Liver (tissue), 10 donors: ENCODE measurements at places on chromosomes 2 and 18. TPM values are rescaled to one million over a fixed set of nuclear protein-coding genes. Genes with fewer than 3 reads are reported as not detected.

DNA sequence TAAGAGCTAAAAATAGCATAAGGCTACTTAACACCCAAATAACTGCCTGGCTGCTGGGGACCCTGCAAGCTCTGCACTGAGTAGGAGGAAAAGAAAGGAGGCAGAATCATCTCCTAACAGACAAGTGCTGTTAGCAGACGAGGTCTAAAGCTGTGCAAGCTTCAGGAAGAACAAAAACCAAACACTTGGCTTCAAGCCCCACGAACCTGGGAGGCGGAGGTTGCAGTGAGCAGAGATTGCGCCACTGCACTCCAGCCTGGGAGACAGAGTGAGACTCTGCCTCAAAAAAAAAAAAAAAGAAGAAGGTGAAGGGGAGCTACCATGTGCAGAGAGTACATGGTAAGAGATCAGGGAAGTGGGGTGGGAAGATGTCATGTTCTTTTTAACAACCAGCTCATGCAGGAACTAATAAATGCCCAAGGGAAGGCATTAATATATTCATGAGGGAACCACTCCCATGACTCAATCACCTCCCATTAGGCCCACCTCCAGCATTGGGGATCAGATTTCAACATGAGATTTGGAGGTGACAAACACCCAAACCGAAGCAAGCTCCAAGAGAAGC is 28.8 kb upstream of the INO80C start:
- no peak for DNase-seq

DNA sequence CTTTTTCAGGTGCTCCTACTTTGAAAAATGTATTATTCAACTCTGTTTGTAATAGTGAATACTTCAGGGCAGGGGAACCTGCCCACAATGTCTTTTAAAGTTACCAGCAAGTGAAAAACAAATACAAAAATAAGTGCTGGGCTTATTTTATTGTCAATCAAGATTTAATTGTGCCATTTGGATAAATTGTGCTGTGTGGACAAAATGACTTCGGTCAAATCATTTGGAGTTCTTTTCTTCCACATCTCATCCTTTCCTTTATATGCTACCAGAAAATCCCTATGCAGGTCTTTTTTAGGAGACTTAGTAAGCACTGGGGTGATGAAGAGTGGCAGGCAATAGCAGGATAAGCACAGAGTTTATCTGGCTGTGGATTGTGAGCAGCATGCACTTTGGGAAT is 63.9 kb downstream of the NYAP2 start:
- DNase-seq, result no peak

DNA sequence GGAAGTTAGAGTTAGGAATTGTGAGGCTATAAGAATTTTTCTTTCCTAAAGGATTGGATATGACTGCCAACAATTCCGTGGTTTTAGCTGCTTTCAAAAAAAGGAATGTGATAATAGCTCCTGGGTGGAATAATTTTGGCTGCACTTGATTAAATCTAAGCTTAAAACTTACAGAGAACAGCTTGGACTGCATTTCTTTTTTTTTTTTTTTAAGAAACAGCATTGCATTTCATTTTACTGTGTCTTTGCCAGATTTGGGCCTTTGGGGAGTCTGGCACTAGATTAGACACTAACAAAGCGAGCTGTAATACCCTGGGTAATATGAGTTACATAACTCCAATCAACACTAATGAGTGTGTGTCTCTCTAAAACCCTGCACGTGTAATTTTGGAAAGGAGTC is 37.8 kb upstream of the ZNF397 start:
- no peak for DNase-seq

- no peak for DNase-seq
These were observed 407.2 kb upstream of the CDH7 start for GRCh38 chr18:65343571-65343970.

GRCh38 chr2:29000956-29001355 is 19.9 kb downstream of the TOGARAM2 start:
- DNase-seq, result no peak

- no peak for DNase-seq
These were observed 78.4 kb upstream of the SPOPL start for GRCh38 chr2:138423198-138423597.

- no peak for DNase-seq
These were observed 44.2 kb upstream of the ITSN2 start for GRCh38 chr2:24404491-24404921.

DNA sequence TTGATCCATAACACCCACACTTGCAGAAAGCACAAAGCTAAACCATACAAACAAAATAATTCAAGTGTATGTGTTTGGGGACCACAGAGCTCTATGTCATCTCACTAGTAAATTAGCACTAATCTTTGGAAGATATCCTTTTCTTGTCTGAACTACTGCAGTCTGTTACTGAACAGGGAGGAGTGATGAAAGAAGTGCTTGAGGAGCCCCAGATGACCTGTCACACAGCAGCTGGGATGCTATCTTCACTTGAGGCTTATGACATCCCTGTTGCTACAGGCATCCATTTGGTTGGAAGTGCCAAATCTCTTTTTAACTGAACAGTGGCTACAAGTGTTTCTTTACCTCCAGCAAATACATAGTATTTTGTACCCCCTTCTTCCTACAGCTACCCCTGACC is 386.3 kb upstream of the CHAC2 start:
- DNase-seq, result no peak

- DNase-seq, result peak; percentile 39
These were observed 25.0 kb upstream of the COPS8 start for GRCh38 chr2:237060534-237061312.

GRCh38 chr2:149877074-149877473 is 289.5 kb upstream of the MMADHC start:
- no peak for DNase-seq

TTLL4 gene
- 6.9 TPM for total RNA-seq

IGFBP5 gene
- 2.3 TPM for total RNA-seq

PRR30 gene
- not detected for total RNA-seq

SFTPB gene
- total RNA-seq, result not detected

FEV gene
- not detected for total RNA-seq

SLC5A7 gene
- not detected for total RNA-seq

USP40 gene
- total RNA-seq, result 12.0 TPM

NYAP2 gene
- not detected for total RNA-seq
